Activated CD8-positive, alpha-beta memory T cell treated with anti-CD3 and anti-CD28 coated beads for 1 hour (primary cell): ENCODE measurements at places on chromosomes 1 and 21.
A peak's percentile ranks its signal among the peaks of the same experiment; 100 is the strongest.

- DNase-seq: no peak
These were observed 548.8 kb upstream of the PKN2 start for GRCh38 chr1:88134983-88135921.

- no peak for DNase-seq
These were observed 6.0 kb downstream of the COL24A1 start for GRCh38 chr1:86150553-86151055.

GRCh38 chr1:203686091-203686632 lies 59.5 kb downstream of the ATP2B4 start:
- DNase-seq: no peak

- no peak for DNase-seq
These were observed 286.0 kb downstream of the ADGRL2 start for GRCh38 chr1:82086739-82087138.

DNA sequence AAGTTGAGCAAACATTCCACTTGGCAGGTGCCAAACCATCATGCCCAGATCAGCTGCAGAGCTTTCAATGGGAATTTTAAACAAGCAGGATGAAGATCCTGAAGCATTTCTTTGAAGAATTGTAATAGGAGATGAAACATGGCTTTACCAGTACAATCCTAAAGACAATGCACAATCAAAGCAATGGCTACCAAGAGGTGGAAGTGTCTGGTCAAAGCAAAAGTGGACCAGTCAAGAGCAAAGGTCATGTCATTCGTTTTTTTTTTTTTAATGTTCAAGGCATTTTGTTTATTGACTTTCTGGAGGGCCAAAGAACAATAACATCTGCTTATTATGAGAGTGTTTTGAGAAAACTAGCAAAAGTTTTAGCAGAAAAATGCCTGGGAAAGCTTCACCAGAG lies 3.0 kb upstream of the NDUFS5 start:
- no peak for DNase-seq

DNA sequence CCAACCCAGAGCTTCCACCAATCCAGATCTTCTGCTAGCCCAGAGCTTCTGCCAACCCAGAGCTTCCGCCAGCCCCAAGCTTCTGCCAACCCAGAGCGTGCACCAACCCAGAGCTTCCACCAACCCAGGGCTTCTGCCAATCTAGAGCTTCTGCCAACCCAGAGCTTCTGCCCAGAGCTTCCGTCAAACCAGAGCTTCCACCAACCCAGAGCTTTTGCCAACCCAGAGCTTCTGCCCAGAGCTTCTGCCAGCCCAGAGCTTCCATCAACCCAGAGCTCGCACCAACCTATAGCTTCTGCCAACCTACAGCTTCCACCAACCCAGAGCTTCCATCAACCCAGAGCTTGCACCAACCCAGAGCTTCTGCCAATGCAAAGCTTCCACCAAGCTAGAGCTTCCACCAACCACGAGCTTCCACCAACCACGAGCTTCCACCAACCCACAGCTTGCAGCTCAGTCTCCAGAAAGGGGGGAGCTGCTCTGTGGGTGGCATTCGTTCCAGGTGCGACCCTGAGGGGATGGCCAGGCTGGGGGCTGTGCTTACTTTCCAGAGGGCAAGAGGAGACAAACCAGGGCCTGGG lies 23.8 kb downstream of the CRYAA start:
- no peak for DNase-seq

DNA sequence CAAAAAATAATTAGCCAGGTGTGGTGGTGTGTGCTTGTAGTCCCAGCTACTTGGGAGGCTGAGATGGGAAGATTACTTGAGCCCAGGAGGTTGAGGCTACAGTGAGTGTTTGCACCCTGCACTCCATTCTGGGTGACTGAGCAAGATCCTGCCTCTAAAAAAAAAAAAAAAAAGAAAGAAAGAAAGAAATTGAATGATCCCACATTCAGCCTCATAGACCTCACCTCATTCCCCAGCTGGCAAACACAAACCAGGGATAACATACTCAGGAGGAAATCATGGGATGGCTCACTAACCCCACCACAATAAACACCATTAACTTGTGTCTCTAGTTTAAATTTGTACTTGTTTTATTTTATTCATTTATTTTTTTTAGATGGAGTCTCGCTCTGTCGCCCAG lies 8.5 kb downstream of the ENSA start:
- no peak for DNase-seq

GRCh38 chr1:42144711-42145388 lies 8.4 kb upstream of the GUCA2B start:
- no peak for DNase-seq

DNA sequence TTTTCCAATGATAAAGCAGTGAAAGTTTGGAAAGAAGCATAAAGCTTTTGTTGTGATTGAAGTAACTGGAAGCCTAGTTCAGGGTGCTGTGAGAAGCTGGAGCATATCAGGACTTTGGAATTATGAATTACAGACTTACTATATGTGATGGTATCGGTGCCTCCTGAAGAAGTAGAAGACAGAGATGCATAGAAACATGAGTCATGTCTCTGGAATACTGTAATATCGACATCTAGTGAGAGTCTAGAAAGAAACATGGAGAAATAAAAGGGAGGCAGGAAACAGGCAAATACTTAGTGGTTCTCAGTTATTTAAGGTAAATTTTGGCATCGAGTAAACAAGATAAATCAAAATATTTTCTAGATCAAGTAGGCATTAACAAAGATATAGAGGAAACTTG lies 103.0 kb downstream of the CAMTA1 start:
- DNase-seq: no peak

GRCh38 chr1:208942394-208943130 lies 641.0 kb upstream of the CAMK1G start:
- DNase-seq: no peak

DNA sequence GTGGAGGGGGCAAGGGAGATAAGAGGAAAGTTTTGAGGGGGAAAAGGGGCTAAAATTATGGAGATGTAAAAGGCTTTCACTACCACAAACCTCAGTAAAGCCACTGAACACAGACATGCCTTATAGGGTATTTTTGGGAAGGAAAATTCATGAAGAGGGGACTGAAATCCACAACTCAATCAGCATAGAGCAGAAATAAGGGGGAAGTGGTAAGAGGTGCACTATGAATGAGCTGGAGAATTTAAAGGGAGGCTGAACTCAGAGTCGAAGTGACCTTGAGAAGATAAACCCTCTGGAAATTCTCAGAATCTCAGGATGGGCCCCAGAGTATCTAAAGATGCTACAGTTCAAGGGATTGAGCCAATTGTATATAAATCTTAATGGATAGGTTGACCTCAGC lies 15.3 kb downstream of the RHEX start:
- DNase-seq: no peak

DNA sequence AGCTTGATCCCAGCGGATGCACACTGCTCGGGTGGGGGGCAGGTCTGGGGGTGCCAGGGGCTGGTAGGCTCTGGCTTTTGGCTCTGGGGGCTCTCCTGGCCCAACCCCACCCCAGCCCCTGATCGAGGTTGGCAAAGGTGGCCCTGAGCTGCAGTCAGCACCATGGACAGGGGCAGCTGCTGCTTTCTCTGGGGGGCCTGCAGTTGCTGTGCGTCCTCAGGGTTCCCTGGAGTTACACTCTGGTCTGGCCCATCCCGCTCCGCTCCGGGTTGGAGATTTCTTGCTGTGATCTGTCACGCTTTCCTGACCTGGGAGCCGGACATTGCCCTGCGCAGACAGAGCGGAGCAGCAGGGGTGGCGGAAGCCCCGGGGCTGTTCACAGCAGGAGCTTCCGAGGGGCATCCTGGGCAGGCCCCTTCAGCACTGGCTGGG lies 8.0 kb upstream of the PLCH2 start:
- DNase-seq: peak; percentile 24

GRCh38 chr1:46394872-46395465 lies 852 bp downstream of the FAAH start:
- no peak for DNase-seq

- DNase-seq: no peak
These were observed 167.9 kb downstream of the KCNJ6 start for GRCh38 chr21:37748351-37748750.

DNA sequence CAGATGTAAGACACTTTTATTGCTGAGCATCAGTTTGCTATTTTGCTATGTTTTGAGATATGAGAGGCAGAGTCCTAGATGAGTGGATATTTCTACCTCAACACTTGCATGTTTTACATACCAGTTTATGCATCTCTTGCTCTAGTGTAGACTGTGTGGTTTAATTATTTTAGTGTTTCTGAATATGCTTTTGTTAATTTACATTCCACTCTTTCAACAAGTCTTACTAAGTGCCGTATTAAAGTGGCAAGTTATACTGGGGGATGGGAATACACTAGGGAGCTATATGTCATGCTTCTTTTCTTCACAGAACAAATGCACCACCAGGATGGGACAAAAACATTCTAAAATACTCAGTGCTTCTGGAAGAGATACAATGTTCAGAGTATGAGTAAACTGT lies 507.7 kb upstream of the PRMT6 start:
- DNase-seq: no peak

- no peak for DNase-seq
These were observed 56.7 kb downstream of the H3-3A start for GRCh38 chr1:226119169-226119568.

DNA sequence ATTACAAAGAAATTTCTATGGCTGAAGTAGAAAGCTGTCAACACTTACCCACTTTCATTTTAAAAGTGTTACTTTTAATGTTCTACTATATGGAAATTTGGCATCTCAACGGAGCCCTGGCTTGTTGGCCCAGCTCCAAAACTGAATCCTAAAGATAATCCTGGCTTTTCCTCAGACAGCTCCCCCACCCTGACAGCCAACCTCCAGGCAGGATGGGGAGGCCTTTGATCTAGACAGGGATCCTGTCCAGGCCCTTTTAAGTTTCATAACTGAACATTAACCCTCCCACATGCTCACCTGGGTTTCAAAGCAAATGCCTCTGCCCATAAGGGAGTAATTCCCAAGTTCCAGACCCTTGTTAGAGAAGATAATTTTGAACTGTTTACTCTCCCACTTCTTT lies 99.3 kb upstream of the RALGPS2 start:
- no peak for DNase-seq

GRCh38 chr1:94020764-94021579 lies 100.0 kb downstream of the ABCA4 start:
- no peak for DNase-seq

DNA sequence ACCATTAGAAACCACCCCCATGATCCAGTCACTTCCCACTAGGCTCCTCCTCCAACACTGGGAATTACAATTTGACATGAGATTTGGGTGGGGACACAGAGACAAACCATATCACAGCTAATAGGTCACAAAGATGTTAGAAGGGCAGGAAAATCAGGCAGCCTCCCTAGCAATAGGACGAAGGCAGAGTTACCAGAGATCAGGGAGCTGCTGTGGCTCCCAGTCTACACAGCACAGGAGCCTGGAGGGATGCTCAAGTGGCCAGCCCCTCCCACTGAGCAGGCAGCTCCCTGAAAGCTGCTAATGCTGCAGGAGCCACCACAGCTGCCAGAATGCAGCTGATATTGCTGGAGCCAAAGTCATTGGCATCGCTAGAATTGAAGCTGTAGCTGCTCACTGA lies 51.0 kb downstream of the CR1L start:
- no peak for DNase-seq

DNA sequence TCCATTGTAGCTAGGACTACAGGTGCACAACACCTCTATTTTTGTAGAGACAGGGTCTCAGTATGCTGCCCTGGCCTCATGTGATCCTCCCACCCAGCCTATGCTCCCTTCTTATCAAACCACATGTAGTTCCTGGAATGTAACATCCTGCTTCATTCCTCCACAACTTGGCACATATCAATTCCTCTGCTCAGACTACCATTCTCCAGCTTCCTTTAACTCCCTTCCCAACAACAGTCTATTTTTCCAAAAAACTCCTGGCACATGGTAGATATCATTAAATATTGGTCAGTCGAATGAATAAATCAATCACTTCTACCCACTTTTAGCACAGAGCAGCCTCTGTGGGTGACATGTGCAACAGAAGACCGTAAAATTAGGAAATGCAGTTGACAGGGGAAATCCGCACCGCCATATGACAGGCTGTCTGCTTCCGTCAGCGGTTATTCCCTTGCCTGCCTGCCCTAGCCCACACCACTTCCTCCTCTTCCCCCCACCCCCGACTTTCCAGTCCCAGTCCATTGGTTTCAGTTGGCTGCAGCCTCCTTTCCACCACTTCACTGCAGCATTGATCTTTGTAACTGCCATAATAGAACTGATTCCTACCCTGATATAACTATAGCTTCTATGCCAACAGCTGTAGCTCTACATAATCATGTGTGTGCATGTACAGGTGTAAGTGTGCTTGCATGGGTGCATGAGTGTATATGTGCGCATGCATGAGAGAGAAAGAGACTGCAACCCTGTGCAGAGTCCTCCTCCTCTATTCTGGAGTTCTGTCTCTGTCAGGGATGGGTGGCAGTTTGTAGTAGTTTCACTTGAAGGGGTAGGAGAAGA lies 6.8 kb upstream of the AKR1A1 start:
- peak; percentile 49 for DNase-seq

DNA sequence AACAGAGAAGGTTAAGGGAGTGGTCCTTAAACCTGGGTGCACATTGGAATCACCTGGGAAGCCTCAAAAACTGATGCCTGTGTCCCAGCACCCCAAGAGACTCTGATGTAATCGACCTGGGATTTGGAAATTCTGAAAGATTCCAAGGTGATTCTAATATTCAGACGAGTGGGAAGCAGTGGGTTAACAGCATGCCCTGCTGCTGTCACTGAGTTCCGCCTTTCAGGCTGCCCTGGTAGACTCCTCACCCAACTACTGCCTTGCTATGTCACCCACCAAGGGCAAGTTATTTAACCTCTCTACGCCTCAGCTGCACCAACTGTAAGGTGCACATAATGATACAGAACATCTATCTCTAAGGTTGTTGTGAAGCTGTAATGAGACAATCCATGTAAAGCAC lies 59.2 kb downstream of the CD34 start:
- no peak for DNase-seq

DNA sequence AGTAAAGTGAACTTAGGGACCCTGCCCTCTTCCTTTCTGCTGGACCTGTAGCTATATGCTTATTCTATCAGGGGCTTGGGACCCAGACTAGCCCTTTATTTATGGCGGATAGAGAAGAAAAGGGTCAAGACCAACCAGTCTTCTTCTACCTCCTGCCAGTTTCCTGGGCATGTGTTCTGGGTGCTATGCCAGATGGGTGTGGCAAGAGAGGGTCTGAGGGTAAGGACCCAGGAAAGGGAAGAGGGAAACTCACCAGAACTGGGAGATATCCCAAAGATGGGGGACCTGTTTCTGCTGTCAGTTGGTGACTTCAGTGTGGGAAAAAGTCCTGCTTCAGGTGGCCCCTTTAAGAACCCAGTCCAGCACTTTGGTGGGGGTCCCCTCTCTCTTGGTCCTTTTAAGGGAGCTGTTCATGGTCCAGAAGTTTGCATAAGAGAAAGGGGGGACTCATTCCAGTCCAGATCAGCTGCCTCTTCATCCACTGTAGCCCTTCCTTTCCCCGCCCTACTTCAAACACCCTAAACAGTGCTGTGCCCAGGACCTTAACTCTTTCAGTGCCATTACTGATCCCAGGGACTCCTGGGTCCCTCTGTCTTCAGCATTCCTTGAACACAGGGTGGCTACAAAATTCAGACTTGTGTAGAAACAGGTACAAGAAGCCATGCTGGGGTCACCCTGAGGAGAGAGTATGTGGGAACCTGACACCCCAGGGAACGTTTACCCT lies 18.4 kb downstream of the SSR2 start:
- no peak for DNase-seq
